ENCODE measurements at places on chromosomes 12 and 14. TPM values are rescaled to one million over a fixed set of nuclear protein-coding genes. Genes with fewer than 3 reads are reported as not detected.

Gene LMNTD1
- not detected for total RNA-seq

Gene CIROP
- total RNA-seq: not detected

GRCh38 chr12:66340131-66340530 lies 37.8 kb downstream of the HELB start:
- DNase-seq: no peak
- no peaks in the 10 kb centered on the region for H3K27me3 ChIP-seq
- no peaks in the 10 kb centered on the region for H3K4me1 ChIP-seq
- peaks cover 58% of the 10 kb centered on the region for H3K36me3 ChIP-seq
- H3K27ac ChIP-seq: no peak overlapping the region

- H3K4me3 ChIP-seq: no peak overlapping the region
- H3K27ac ChIP-seq: no peak overlapping the region
- no peaks in the 10 kb centered on the region for H3K36me3 ChIP-seq
- peaks cover 10% of the 10 kb centered on the region for H3K27me3 ChIP-seq
- peaks cover under 1% of the 10 kb centered on the region for H3K4me1 ChIP-seq
Observed at GRCh38 chr12:48163150-48163747, 5.9 kb upstream of the ASB8 start.

- no peak for DNase-seq
- no peaks in the 10 kb centered on the region for H3K27me3 ChIP-seq
- H3K4me1 ChIP-seq: peaks cover 5% of the 10 kb centered on the region
- H3K4me3 ChIP-seq: no peak overlapping the region
- no peak overlapping the region for H3K27ac ChIP-seq
Observed at GRCh38 chr14:34614638-34615037, 15.3 kb downstream of the SNX6 start.

- H3K36me3 ChIP-seq: peaks cover 7% of the 10 kb centered on the region
- H3K4me3 ChIP-seq: no peak overlapping the region
- H3K4me1 ChIP-seq: peaks cover 13% of the 10 kb centered on the region
- no peaks in the 10 kb centered on the region for H3K27me3 ChIP-seq
- DNase-seq: no peak
- no peak overlapping the region for H3K27ac ChIP-seq
Observed at GRCh38 chr14:101318271-101318670, 243.0 kb upstream of the DIO3 start.

Gene TAS2R50
- total RNA-seq: 3.3 TPM
